ENCODE measurements at places on chromosomes 5 and 9.

DNA sequence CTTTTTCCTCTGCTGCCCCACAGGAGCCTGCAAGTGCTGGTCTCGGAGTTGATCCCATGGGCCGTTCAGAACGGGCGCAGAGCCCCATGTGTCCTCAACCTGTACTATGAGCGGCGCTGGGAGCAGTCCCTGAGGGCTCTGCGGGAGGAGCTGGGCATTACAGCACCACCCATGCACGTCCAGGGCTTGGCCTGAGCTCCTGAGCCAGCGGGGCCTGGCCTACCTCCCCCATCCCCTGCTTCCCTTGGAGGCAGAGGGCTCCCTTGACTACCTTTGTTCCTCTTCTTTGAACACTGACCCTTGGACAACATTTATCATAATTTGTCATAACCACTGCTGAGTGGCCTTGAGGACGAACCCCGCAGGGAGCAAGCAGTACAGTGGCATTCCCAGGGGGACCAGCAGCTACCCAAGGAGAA, 6.9 kb upstream of the SLC27A4 start:
- DNase-seq = no peak

DNA sequence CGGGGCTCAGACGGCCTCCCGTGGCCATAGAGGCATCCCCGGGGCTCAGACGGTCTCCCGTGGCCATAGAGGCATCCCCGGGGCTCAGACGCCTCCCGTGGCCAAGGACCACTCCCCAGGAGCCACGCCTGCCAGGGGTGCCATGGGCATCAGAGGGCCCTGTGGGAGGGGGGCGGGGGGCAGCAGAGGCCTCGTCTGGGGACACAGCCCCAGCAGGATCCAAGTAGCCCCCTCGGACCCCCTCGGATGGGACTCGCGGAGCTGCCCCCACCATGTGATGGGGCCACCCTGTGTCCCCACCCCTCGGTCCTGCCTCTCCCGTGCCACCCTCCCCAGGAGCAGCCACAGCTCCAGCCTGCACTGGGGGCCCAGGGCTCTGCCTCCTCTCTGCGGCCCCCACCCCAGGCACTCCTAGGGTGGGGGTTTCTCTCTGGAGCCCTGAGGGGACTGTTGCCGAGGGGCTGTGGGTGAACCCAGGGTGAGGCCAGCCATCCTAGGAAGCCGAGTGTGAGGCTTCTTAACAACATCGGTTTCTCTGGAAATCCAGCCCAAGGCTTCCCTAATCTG, 2.5 kb downstream of the ENTPD8 start:
- peak; percentile 65 for DNase-seq

GRCh38 chr5:19630876-19631275, 357.1 kb downstream of the CDH18 start:
- DNase-seq = no peak

GRCh38 chr5:135458921-135459331, 6.8 kb upstream of the TIFAB start:
- DNase-seq = no peak

DNA sequence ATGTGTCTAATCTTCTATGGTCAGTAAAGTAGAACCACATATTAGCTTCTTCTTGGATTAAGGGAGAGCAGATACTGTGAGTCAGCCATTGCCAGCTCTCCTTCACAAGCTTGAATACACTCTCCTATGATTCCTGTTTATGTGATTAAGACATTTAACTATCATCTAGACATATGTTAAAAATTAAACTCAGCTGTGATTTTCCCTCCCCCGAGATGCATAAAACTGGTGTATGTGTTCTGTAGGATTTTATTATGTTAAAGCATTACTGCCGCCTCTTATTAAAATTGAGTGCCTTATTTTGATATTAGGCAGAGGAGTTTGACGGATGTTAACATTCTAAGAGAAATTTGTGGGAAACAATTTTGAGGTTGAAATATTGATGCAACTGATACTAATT, 114.6 kb downstream of the ACTBL2 start:
- DNase-seq = no peak

DNA sequence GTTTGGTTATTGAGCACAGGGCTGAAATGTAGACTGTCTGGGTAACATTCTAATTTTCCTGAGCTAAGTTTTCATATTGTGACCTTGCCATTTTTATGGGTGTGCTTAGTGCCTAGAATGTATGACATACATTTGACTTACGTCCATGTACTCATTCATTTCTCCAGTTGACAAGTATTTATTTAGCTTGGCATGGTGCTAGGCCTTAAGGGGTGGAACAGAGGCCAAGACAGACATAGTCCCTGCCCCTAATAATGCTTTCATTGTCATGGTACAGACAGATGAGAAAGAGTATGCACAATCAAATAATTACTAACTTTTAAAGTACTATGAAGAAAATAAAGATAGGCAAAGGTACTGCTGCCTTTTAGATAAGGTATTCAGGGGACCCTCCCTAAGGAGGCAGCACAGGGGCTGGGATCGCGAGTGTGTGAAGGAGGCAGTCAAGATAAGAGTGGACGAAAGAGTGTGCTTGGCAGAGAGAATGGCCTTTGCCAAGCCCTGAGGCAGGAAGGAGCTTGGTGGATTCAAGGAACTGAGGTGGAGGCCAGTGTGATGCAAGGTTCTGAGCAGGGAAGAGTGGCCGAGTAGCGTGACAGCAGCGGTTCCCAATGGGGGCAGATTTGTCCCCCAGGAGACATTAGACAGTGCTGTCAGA, 128.0 kb downstream of the PIP5K1B start:
- no peak for DNase-seq

GRCh38 chr5:74915488-74915887, 49.3 kb upstream of the FAM169A start:
- DNase-seq = no peak

GRCh38 chr9:120210274-120210673, 369.7 kb downstream of the CDK5RAP2 start:
- no peak for DNase-seq

DNA sequence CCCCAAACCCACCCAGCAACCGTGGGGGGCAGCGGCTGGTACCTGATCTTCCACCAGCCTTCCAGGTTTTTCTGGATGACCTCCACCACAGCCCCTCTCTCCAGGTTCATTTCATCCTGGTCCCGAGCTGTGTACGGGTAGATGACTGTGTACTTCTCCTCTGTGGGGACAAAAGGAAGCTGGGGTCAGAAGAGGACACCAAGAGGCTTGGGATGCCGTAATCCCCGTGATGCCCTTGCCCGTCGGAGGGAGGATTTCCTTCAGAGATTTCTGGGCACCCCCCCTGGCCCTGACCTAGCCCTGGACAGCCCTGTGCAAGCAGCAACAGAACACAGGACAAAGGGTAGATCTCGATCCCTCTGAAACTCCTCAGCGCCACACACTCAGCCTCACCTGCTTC, 70.3 kb upstream of the UBTD2 start:
- no peak for DNase-seq
